ENCODE measurements at places on chromosomes 5 and 9. TPM values are rescaled to one million over a fixed set of nuclear protein-coding genes. Genes with fewer than 3 reads are reported as not detected.

The CCDC183 gene
- 1.6 TPM for total RNA-seq

The NADK2 gene
- total RNA-seq = 34.6 TPM

The TUSC1 gene
- total RNA-seq = 8.9 TPM

The SEMA4D gene
- 21.4 TPM for total RNA-seq

The TMED9 gene
- 94.9 TPM for total RNA-seq

The ELOVL7 gene
- total RNA-seq = 0.97 TPM

The LPAR1 gene
- 10.6 TPM for total RNA-seq

The GADD45G gene
- 29.6 TPM for total RNA-seq

The NR2F1 gene
- 0.73 TPM for total RNA-seq

The FGFR4 gene
- 0.40 TPM for total RNA-seq

The SLC46A2 gene
- total RNA-seq = 0.16 TPM

The SPINK4 gene
- total RNA-seq = not detected

The HK3 gene
- total RNA-seq = 4.3 TPM

The GRIA1 gene
- total RNA-seq = 0.30 TPM

The SPOCK1 gene
- 43.4 TPM for total RNA-seq

The ROR2 gene
- 0.65 TPM for total RNA-seq

The C5orf58 gene
- not detected for total RNA-seq

The ADAMTS16 gene
- total RNA-seq = not detected

The ADAMTSL2 gene
- total RNA-seq = 9.6 TPM

The LCN6 gene
- total RNA-seq = 4.5 TPM

The NTMT1 gene
- total RNA-seq = 49.5 TPM

The ADAMTS6 gene
- total RNA-seq = 1.9 TPM

The ENTR1 gene
- 23.1 TPM for total RNA-seq

The UBE2QL1 gene
- total RNA-seq = 13.1 TPM

The C1QTNF2 gene
- total RNA-seq = 1.3 TPM

The DNAH5 gene
- 0.35 TPM for total RNA-seq

The PCDHGB3 gene
- 14.2 TPM for total RNA-seq

The ESM1 gene
- total RNA-seq = 0.81 TPM

The SLC36A2 gene
- total RNA-seq = not detected

The SELENOP gene
- 149 TPM for total RNA-seq

The TBC1D2 gene
- total RNA-seq = 2.0 TPM

The DIRAS2 gene
- 0.16 TPM for total RNA-seq

The S100Z gene
- not detected for total RNA-seq

The SHC3 gene
- 0.16 TPM for total RNA-seq

The SUSD3 gene
- 1.1 TPM for total RNA-seq

The CDC25C gene
- total RNA-seq = 0.19 TPM

The PCDHB13 gene
- 4.8 TPM for total RNA-seq

The IL4 gene
- not detected for total RNA-seq

The C6 gene
- 25.8 TPM for total RNA-seq

The FOXD4L4 gene
- not detected for total RNA-seq

The SPATA6L gene
- total RNA-seq = 2.4 TPM

The DIPK1B gene
- total RNA-seq = 28.3 TPM

The MEF2C gene
- 64.6 TPM for total RNA-seq

The NTNG2 gene
- total RNA-seq = 7.7 TPM

The CD274 gene
- 17.9 TPM for total RNA-seq

The SPEF2 gene
- total RNA-seq = 2.2 TPM

The MARCHF11 gene
- total RNA-seq = 1.3 TPM

The FBP2 gene
- not detected for total RNA-seq

The FCHSD1 gene
- total RNA-seq = 4.1 TPM

The NIPBL gene
- 46.8 TPM for total RNA-seq

Data from cardiac septum (tissue), 1 donor.